ENCODE measurements at places on chromosomes 13 and 19.
A peak's percentile ranks its signal among the peaks of the same experiment; 100 is the strongest.

- no peak for DNase-seq
These were observed 20.8 kb downstream of the NLRP4 start for GRCh38 chr19:55857149-55857548.

- DNase-seq, result no peak
These were observed 1.5 kb downstream of the ILF3 start for GRCh38 chr19:10655457-10656312.

GRCh38 chr19:8208922-8209461, at the start of gene CERS4:
Gene CERS4 (plus strand): TSS chr19:8209370. CDS start chr19:8251077, 41,707 bp downstream.
- DNase-seq, result peak; percentile 93

DNA sequence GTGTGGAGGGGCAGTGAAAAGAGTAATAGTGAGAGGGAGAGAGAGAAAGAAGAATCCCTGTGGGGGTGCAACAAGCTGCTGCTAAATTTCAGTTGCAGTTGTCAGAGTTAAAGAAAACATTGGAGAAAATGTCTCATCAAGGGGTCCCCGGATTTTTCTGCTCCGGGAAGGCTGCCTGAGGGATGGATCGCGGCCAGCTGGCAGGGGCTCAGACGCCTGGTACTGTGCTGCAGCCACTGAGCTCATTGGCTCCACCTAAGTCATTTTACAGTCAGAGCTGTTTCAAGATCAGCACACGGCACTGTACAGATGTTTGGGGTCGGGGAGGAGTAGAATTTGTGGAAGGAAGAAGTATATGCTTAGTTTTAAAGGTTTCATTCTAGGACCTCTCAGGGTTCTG, 106.2 kb downstream of the SHISA2 start:
- no peak for DNase-seq

GRCh38 chr13:101576455-101576854, 124.0 kb downstream of the ITGBL1 start:
- no peak for DNase-seq

- no peak for DNase-seq
These were observed 17.2 kb downstream of the FUT6 start for GRCh38 chr19:5822181-5822844.

Data from CD4-positive, alpha-beta T cell treated with Interleukin-6 for 4 hours (primary cell).